ENCODE measurements at places on chromosomes 6 and 20.

DNA sequence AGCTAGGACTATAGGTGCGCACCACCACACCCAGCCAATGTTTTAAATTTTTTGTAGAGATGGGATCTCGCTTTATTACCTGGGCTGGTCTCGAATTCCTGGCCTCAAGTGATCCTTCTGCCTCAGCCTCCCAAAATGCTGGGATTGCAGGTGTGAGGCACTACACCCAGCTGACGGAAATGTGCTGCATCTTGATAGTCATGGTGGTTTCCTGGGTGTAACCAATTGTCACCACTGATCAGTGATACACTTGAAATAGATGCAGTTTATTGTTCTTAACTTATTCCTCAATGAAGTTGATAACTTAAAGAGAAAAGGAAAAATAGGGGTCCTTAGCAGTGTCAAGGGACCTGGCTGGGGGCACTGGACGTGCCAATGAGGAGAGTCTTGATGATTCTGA is 92.4 kb downstream of the PPP1R14C start:
- DNase-seq: no peak

GRCh38 chr20:62147528-62147927 is 4.0 kb downstream of the SS18L1 start:
- DNase-seq: no peak

GRCh38 chr20:33649201-33649681 is 12.9 kb upstream of the C20orf144 start:
- DNase-seq: no peak

DNA sequence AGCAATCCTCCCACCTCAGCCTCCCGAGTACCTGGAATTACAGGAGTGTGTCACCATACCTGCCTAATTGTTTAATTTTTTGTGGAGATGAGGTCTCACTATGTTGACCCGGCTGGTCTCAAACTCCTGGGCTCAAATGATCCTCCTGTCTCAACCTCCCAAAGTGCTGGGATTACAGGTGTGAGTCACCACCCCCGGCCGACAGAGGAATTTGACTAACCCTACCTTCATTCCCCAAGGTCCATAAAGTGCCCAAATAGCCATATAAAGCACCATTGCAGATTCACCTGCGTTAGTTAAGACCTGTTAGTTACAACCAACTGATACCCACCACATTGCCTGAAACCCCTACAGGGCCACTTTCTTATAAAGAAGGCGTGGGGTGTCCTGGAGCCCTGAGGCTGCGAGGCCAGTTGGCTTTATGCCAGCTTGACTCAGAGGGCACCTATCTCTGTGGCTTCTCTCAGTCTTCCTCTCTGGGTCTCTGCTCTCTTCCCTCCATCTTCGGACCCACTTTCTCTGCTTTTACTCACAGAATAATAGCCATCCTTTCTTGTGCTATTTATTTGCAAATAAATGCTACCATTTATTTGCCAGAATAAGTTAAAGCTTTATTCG is 65.6 kb downstream of the SLC2A10 start:
- no peak for DNase-seq

- no peak for DNase-seq
Measured at GRCh38 chr20:40882152-40882551, 146.5 kb upstream of the TOP1 start.

- DNase-seq: no peak
Measured at GRCh38 chr6:145656128-145656527, 79.2 kb downstream of the EPM2A start.

DNA sequence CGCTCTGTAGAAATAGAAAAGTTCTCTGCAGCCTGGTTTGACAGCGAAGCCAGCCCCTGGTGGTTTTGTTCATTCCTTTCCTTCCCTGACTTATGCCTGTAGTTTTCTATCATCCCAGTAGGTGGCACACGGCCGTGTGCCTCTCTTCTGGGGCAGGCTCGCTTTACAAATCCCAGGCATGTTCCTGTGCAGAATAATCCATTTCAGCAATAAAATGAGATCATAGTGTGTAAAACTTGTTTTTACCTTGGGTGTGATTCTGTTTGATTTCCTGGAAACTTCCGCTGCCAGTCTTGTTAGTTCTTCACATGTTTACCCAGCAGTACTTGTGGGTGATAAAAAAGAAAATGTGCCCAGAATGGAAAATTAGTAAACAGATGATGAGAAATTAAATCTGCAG is 7.4 kb upstream of the INSM1 start:
- no peak for DNase-seq

DNA sequence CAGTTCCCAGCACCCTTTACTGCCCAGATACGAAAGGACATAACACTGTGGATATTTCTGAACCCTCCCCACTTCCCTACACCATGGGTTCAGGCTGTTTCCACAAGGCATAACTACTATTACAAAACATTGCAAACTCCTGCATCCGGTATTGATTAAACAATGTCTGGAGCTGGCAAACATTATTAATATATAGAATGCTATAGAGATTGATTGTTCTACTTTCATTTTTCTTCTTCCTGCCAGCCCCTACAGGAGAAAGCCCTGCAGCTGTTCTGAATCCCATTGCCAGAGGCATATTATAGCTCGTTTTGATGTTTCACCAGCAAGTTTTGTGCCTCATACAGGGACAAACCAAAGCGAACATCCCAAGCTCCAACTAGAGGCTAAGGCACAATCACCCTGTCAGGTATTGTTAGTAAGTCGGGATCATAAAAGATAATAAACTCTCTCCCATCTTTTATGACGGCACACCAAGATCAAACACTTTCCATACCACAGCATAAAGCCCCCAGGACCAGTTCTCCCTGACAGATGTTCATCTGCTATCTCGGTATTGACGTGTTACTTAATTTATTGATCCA is 331.1 kb upstream of the NT5E start:
- no peak for DNase-seq

DNA sequence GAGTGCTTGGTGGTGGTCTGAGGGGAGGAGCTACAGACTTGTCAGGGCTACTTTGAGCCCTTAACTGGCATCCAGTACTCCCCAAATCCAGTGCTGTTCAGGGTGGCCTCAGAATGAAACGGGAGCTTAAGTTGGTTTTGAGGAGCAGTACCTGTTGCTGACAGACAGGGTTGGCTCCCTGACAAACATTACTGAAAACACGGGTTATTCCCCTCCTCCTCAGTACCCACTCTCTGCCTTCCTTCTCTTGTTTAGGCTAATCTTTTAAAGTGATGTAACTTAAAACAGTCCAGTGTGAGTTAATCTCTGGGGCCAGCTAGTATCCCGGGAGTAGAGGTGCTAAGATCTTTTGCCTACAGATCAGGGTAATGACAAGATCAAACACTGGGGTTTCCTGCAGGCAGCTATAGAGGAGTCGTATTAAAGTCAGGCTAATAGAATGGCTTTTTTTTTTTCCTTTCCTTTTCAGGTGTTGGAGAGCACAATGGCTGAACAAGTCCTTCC is 3.7 kb downstream of the TNFAIP3 start:
- DNase-seq: no peak

GRCh38 chr20:21161926-21162325 is 36.0 kb downstream of the KIZ start:
- no peak for DNase-seq

DNA sequence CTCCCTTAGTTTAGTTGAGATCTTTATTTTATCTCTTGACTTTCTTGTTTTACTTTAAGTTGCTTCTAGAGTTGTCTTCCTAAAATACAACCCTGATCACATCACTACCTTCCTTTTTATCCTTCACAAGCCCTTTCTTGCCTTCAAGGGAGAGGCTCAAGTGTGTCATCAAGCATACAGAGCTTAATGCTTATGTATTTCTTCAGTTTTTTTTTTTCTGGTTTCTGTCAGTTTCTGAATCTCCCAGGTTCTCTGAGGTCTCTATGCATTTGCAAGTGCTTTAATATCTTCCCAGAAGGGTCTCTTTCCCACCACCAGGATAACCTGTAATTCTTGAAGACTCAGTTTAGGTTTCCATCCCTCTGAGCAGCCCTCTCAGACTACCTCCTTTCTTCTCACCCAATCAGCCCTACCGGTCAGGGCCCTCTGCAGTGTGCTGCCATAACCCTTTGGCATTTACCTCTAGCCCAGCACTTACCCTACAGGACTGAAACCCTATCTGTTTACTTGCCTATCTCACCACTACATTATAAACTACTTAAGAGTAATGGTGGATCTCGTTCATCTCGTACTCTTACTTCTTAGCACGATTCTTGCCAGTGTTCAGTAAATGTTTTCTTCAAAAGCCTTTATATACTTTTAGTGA is 36.9 kb downstream of the EYA4 start:
- DNase-seq: no peak

- DNase-seq: no peak
Measured at GRCh38 chr20:11783102-11783850, 134.4 kb upstream of the BTBD3 start.

DNA sequence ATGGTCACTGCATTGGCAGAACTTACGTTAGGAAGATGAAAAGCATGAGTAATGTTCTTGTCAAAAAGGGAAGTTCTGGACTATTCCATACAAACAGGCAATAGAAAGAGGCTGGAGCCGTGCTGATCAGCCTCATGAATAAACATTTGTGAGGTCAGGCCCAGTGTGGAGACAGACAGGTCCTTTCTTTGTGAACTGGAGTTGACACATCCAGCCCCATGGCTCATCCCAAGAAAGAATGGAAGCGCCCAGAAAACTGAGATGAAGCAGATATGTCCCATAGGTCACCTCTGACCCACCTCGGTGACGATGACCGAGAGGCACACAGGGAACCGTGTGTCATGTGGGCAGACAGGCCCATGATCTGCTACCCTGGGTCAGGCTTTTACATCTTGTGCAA is 276.0 kb upstream of the SGK1 start:
- no peak for DNase-seq

- no peak for DNase-seq
Measured at GRCh38 chr6:44034391-44034861, 92.8 kb downstream of the MRPL14 start.

DNA sequence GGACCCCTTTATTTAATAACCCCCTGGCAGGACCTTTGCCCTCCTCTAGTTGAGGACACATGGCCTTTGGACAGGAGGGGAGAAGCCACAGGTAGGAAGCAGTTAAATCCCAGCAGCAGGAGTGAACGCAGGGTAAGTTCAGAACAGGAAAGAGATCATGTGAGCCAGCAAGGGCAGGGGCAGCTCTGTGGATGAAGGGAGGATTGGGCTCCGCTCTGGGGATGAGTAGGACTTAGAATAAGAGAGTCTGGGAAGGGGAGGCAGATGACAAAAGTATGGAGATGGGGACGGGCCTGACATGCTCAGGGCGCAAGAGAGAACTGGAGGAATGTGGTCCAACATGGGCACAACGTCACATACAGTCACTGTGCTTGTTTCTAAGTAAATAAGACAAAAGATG is 89.0 kb downstream of the NDUFAF5 start:
- no peak for DNase-seq

- DNase-seq: peak; percentile 66
Measured at GRCh38 chr6:30730601-30731435, 10.7 kb downstream of the TUBB start.

DNA sequence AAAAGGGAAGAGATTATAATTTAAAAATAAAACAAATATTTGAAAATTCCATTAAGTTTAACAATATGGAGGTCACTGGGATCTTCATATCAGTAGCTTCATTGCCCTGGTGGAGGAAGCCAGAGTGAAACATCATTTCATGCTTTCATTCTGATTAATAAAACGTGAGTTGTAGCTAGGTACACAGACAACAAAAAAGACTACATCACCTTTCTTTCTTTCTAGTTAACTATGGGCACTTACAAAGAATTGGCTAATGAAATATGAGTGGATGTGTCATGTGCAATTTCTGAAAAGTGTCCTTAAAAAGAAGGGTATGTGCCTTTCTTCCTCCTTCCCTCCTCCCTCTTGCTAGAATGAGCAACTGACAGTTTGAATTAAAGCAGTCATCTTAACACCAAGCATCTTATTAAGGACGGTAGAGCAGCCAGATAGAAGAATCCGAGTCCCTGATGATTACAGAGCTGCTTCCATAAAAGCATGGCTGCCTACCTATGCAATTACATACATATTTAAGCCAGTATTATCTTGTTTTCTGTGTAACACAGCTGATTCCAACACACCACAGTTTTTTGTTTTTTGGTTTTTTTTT is 3.4 kb downstream of the SERAC1 start:
- no peak for DNase-seq

DNA sequence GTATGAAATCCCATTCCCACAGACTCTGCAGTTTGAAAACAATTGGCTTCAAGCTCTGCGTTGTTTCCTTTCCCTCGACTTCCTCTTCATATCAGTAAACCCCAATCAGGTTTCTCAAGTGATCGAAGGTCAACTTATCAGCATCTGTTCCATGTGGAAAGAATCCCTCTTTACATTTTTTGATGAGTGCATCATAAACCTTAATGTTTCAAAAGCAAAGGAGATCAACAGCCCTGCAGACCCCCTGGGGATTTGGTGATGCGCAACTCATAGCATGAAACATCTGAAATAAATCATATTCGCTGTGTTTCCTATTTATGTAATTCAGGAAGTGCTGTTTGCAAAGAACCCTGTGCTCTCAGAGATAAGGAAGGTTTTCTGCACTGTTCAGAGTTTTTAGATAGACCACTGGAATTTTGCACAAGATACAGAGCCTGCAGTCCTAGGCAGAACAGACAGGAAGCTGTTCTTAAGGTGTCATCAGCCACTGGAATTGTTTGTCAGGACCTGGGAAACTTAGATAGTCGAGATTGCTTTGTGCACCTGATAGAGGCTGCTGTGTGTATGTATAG is 216.0 kb downstream of the HIVEP2 start:
- no peak for DNase-seq

GRCh38 chr20:23926944-23927872 is 47.7 kb upstream of the CST5 start:
- no peak for DNase-seq

DNA sequence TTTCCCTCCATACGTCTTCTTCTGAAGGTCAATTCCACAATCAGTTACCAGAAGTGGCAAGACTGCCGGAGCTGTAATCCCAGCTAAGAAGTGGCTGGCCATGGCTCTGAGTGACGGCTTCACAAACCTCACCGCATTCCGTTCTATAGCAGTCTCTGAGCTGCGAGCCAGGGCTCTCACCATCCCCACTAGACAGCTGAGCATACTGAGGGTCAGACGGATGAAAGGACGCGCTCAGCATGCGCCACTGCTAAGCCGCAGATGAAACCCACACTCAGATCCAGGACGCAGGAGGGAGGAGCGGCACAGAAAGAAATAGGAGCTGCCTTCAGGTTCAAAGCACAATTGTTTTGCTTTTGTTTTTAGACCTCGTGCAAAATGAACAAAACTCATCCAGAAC is 97.9 kb downstream of the ANKRD60 start:
- no peak for DNase-seq

DNA sequence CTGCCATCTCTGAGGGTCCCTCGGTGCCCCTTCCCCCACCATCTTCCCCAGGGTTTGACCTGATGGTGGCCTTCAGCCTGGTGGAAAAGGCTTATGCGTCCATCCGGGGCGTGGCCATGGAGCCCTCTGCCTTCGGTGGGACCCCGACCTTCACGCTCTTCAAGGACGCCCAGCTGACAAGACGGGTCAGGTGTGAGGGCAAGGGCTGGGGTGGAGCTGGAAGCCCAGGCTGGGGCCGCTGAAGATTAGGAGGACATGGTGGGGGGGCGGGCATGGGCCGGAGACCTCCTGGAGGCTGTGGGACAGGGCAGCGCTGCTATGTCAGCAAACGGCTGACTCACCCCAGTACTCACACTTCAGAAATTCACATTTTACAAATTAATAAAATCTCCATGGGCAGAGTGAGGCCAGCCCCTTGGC is 23.5 kb downstream of the COL20A1 start:
- DNase-seq: no peak

- no peak for DNase-seq
Measured at GRCh38 chr6:58290177-58290576, 972.7 kb downstream of the PRIM2 start.

All from stimulated activated CD8-positive, alpha-beta memory T cell treated with anti-CD3 and anti-CD28 coated beads, Interleukin-4, amount 100 ng/mL, for 1 hour (primary cell).